Lung (tissue), 17 donors: ENCODE measurements at places on chromosomes 7 and 10. TPM values are rescaled to one million over a fixed set of nuclear protein-coding genes. Genes with fewer than 3 reads are reported as not detected.

Gene CLCN1
- polyA plus RNA-seq = 0.06 TPM

GRCh38 chr7:562789-563628, 43.4 kb upstream of the PDGFA start:
- DNase-seq = no peak

Gene ZNF487
- 8.4 TPM for polyA plus RNA-seq

Gene ODAD2
- 1.8 TPM for polyA plus RNA-seq

- DNase-seq = no peak
Measured at GRCh38 chr7:108430664-108431063, 25.6 kb downstream of the NRCAM start.

DNA sequence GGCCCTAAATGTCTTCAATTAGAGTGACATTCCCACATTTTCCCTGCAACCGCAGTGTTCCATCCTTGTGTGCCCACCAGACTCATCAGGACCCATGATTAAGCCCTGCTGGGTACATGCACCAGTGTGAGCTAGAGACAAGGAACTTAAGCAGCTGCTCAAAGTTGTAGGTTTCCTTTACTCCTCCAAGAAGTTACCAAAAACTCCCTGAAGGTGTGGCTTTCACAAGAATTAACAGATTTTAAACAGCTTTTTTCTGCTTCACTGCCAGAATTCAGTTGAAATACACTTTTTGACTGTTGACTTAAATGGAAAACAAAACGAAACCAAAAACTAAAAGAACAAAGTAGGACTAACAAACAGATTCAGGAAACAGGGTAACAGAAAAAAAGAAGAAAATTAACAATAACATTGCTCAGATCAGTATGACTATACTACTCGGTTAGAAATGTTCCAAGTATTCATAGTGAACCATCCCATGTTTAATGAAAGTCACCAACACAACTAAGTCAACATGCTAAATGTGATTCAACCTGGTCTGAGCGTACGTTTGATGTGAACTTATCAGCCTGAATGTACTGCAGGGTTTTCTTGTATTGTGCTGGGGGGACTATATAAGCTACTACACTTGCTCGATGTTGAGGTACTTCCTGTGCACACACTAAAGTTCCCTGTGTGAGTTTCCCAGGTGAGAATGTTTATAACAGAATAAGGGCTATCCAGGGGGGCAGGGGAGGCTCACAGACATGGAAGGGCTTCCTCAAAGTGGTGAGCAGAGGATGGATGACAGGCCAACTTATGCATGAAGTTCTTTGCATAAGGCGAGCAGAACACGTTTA, 22.2 kb downstream of the SLC37A3 start:
- no peak for DNase-seq

- DNase-seq = no peak
Measured at GRCh38 chr10:92598321-92598720, 5.4 kb downstream of the KIF11 start.

Gene SFTPA1
- 3,653 TPM for polyA plus RNA-seq

DNA sequence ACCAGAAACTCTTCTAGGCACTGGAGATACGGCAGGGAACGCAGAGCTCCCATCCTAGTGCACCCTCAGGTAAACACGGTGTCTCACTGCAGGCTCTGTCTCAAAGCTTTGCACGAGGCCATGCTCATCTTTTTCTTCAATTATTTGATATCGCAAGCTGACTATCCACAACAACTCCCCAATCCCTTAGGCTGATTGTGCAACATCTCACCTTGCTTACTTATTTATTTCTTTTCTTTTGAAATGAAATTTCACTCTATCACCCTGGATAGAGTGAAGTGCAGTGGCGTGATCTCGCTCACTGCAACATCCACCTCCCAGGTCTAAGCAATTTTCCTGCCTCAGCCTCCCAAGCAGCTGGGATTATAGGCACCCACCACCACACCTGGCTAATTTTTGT, 12.4 kb downstream of the ITIH2 start:
- DNase-seq = no peak

- DNase-seq = no peak
Measured at GRCh38 chr10:48251525-48252353, 22.8 kb downstream of the FRMPD2 start.

DNA sequence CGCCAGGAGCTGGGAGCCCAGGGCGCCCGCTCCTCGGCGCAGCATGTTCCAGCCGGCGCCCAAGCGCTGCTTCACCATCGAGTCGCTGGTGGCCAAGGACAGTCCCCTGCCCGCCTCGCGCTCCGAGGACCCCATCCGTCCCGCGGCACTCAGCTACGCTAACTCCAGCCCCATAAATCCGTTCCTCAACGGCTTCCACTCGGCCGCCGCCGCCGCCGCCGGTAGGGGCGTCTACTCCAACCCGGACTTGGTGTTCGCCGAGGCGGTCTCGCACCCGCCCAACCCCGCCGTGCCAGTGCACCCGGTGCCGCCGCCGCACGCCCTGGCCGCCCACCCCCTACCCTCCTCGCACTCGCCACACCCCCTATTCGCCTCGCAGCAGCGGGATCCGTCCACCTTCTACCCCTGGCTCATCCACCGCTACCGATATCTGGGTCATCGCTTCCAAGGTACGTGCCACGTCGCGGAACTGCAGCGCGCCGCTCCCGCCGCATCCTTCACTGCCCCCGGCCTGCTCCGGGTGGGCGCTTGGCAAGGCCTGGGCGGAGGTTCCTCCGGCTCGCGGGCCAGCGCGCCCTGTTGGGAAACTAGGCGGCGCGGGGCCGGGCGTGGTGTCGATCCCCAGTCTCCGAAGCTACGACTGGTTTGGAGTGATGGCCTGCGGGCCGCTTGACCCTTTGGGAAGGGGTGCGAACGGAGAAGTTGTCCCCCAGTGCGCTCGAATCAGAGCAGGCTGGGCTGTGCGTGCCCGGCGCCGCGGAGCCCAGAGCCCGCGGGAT, 868 bp downstream of the EMX2 start:
- peak; percentile 63 for DNase-seq

- DNase-seq = no peak
Measured at GRCh38 chr7:25696571-25696970, 455.4 kb upstream of the NFE2L3 start.

Gene AS3MT
- polyA plus RNA-seq = 3.8 TPM

Gene CAMK1D
- 3.2 TPM for polyA plus RNA-seq

GRCh38 chr7:94050046-94050445, 45.9 kb upstream of the BET1 start:
- no peak for DNase-seq

GRCh38 chr7:2380461-2380860, 22.9 kb upstream of the CHST12 start:
- DNase-seq = no peak

Gene C1GALT1
- polyA plus RNA-seq = 20.4 TPM

- DNase-seq = no peak
Measured at GRCh38 chr10:1177936-1178335, 121.8 kb downstream of the WDR37 start.

GRCh38 chr10:17209881-17210280, 8.4 kb upstream of the TRDMT1 start:
- no peak for DNase-seq

Gene SPDYE8
- not detected for polyA plus RNA-seq

DNA sequence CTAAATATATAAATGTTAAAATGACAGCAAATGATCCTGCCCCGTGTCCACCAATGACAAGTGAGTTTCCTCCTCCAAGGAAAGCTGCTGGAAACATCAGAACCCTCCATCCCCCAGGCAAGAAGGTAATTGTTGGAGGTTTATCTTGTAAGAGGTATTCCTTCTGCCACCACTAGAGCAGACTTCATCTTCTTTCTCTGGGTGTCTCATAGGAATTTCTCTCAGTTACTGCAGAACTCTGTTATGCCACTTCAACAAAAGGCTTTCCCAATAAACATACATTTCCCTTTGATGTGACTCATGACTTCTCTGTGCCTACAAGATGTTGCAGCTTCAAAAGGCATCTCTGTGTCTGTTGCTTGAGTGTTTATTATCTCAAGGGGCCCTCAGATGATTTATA, 279.1 kb downstream of the BMPER start:
- DNase-seq = no peak

GRCh38 chr7:23490357-23491135, 20.3 kb upstream of the IGF2BP3 start:
- DNase-seq = peak; percentile 85

- no peak for DNase-seq
Measured at GRCh38 chr7:37410305-37411229, 38.1 kb downstream of the ELMO1 start.

Gene BTBD16
- polyA plus RNA-seq = 0.73 TPM

DNA sequence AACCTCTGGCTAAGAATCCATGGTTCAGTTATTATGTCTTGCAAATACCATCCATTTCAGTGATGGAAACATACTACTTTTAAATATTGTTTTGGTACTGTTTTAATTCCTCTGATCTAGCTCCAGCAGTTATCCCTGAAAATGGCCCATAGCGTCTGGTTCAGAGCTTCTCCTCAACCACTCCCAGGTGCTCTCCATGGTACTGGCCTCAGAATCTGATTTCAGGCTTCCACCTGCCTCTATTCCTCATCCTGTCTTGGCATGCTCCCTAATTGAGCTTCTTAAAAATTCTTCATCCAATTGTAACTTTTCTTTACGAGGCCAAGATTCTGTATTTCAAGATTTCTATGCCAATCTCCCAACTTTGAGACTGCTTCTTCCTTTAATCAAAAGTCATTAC, 236.3 kb downstream of the HTR7 start:
- DNase-seq = no peak

Gene NCAPG2
- 4.4 TPM for polyA plus RNA-seq

- no peak for DNase-seq
Measured at GRCh38 chr7:98211221-98211675, at the start of gene BHLHA15. Gene BHLHA15 (plus strand): TSS chr7:98211439. CDS start chr7:98212310, 871 bp downstream.

GRCh38 chr7:105963038-105963667, at the start of gene CDHR3:
Gene CDHR3 (plus strand): TSS chr7:105963264. CDS start chr7:105963319, 55 bp downstream.
- DNase-seq = no peak
